ENCODE measurements at places on chromosomes 2 and 18. TPM values are rescaled to one million over a fixed set of nuclear protein-coding genes. Genes with fewer than 3 reads are reported as not detected.
A peak's percentile ranks its signal among the peaks of the same experiment; 100 is the strongest.

The PDE1A gene
- total RNA-seq: not detected

The UGT1A8 gene
- total RNA-seq: not detected

The LCT gene
- 0.08 TPM for total RNA-seq

The REG3A gene
- total RNA-seq: not detected

The GCKR gene
- total RNA-seq: not detected

The OTOF gene
- total RNA-seq: 22.2 TPM

The VIL1 gene
- total RNA-seq: not detected

The LINC00305 gene
- not detected for total RNA-seq

DNA sequence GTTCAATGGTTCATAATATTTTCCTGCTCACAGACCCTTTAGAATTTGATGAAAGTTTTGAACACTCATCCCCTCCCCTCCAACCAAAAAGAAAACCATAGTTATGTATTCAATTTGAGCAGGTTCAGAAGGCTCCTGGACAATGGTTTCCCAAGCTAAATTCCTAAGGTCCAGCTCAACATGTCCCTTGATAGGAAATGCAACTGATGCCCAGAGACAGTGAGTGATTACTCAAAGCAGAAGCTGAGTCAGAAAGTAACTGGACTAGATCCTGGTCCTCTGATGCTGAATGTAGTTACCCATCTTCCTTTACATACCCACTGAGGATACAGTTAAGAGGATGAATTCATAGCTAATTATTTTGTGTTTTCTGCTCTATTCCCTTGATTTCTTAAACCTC, 218.9 kb upstream of the NCKAP5 start:
- H3K27me3 ChIP-seq: peaks cover 4% of the 10 kb centered on the region
- H3K4me3 ChIP-seq: no peak overlapping the region
- H3K27ac ChIP-seq: no peak overlapping the region
- DNase-seq: no peak
- H3K36me3 ChIP-seq: no peaks in the 10 kb centered on the region

DNA sequence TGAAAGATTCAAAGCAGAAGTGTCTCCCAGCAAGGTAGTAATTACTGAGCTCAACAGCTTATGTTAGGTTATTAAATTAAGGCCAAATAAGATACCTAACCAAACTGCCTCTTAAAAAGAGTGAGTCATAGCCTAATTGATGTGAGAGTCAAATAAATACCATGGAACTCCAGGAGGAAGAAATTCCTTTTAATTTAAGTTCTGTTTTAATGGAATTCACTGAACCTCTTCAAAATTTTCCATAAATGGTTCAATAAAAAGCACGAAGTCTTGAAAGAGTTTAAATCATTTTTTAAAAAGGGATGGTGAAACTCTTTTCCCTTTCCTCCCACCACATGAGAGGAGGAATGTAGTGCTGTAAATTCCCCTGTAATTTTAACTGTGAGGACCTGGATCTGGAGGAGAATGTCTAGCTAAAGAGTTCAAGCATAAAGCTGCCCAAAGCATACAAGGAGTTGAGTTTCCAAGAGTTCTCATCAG, 180.8 kb upstream of the MMADHC start:
- H3K36me3 ChIP-seq: no peaks in the 10 kb centered on the region
- no peak overlapping the region for H3K4me3 ChIP-seq
- no peak overlapping the region for H3K27ac ChIP-seq
- no peak for DNase-seq

- no peak overlapping the region for H3K27ac ChIP-seq
- H3K27me3 ChIP-seq: peaks cover 14% of the 10 kb centered on the region
- H3K4me3 ChIP-seq: no peak overlapping the region
- H3K36me3 ChIP-seq: no peaks in the 10 kb centered on the region
- H3K4me1 ChIP-seq: peaks cover 1% of the 10 kb centered on the region
- no peak for DNase-seq
These were observed 200.6 kb downstream of the NRP2 start for GRCh38 chr2:205882806-205883425.

DNA sequence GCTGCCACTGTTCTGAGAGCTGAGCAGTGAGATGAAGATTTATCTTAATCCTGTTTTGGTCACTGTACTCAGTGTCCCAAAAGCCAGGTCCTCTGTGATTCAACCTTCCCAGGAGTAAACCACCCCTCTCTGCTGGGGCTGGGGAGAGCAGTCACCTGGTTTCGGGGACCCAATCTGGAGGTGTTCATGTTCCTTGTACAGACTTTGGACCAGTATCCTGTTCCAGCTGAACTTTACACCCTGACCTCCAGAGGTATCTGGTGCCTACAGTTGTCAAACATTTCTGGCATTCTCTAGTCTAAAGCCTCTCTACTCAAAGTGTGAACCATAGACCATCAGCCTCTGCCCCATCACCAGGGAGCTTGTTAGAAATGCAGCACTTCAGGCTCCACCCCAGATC, 22.1 kb downstream of the CERS6 start:
- no peak overlapping the region for H3K4me3 ChIP-seq
- no peaks in the 10 kb centered on the region for H3K4me1 ChIP-seq
- peaks cover 1% of the 10 kb centered on the region for H3K27me3 ChIP-seq
- DNase-seq: no peak

- peaks cover 18% of the 10 kb centered on the region for H3K27me3 ChIP-seq
- no peak for DNase-seq
- H3K4me1 ChIP-seq: no peaks in the 10 kb centered on the region
- no peak overlapping the region for H3K4me3 ChIP-seq
- no peak overlapping the region for H3K27ac ChIP-seq
- H3K36me3 ChIP-seq: no peaks in the 10 kb centered on the region
These were observed 178.9 kb downstream of the GFPT1 start for GRCh38 chr2:69208023-69208595.

DNA sequence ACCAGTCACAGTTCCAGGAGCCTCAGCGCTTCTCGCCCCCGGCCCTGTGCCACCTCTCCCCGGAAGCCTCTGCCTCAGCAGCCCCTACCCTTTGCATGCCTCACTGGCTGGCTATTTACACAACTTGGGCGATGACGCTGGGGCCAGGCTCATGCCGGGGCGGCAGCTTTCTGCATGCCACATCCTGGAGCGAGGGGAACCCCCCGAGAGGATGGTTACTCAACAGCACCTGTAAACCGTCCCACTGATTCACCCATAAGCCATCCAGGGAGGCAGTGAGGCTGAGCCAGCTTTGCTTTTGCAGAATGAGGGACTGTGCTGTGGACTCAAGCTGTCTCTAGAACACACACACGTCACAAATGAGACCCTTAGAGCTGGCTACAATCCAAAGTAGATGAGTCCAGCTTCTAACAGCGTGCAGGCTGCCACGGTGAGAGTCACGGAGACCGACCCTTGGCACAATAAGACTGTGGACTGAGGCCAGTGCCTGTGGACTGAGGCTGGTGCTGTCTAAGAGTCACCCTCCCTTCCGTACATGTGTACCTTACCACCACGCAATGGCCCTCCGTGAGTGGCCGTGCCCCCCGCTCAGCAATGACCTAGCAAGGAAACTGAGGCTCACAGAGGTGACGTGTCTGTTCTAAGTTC, 45.6 kb upstream of the ODC1 start:
- H3K27me3 ChIP-seq: peaks cover 38% of the 10 kb centered on the region
- H3K4me1 ChIP-seq: peaks cover 24% of the 10 kb centered on the region
- H3K27ac ChIP-seq: peak overlapping the region; percentile 68

- H3K27ac ChIP-seq: no peak overlapping the region
- H3K4me1 ChIP-seq: peaks cover 41% of the 10 kb centered on the region
- H3K4me3 ChIP-seq: no peak overlapping the region
- peaks cover 6% of the 10 kb centered on the region for H3K36me3 ChIP-seq
- no peak for DNase-seq
These were observed 81.1 kb upstream of the SLC39A10 start for GRCh38 chr2:195575879-195576401.

- peaks cover 52% of the 10 kb centered on the region for H3K4me1 ChIP-seq
- peaks cover 4% of the 10 kb centered on the region for H3K36me3 ChIP-seq
- H3K27ac ChIP-seq: no peak overlapping the region
- no peaks in the 10 kb centered on the region for H3K27me3 ChIP-seq
- no peak overlapping the region for H3K4me3 ChIP-seq
- DNase-seq: no peak
These were observed 34.3 kb downstream of the MAL start for GRCh38 chr2:95059656-95060370.

GRCh38 chr18:63293935-63294334, 25.6 kb downstream of the BCL2 start:
- H3K4me3 ChIP-seq: no peak overlapping the region
- peaks cover 74% of the 10 kb centered on the region for H3K4me1 ChIP-seq
- H3K36me3 ChIP-seq: peaks cover 80% of the 10 kb centered on the region
- no peak for DNase-seq
- H3K27me3 ChIP-seq: no peaks in the 10 kb centered on the region

DNA sequence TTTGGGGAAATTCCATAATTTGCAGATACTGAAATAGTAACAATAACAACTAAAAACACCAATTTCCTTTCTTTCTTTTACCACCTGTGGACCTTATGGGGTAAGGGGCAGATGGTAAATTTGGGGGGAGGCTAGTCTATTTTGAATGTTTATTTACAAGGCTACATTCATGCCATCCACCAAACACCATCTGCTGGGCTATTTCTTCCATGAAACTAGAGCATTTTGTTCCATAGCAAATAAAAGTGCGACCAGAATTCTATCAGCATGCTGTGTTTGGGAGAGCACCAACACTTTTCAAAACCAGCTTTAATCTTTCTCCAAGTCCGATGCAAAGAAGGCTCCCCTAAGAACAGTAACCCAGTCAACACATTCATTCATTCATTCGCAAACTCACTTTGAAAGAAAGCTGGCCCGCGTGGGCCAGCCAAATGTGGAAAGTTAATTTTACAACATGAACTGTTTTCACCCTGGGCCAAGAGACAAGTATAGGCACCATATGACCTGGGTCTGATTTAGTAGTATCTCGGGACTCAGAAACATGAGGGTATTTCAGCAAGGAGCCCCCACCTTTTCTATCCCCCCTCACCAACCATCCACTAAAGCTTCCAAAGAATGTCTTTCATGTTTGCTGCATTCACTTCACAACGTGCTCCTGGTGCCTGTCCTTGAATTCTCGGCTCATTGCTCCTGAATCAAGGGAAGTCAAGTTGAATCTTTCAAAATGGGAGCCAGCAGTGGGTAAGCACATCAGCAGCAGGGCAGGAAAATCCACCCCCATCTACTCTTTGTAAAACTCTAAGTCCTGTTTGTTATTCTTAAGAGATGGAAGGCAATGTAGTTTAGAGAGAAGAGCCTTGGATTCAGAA, 210.6 kb downstream of the C1D start:
- H3K36me3 ChIP-seq: no peaks in the 10 kb centered on the region
- no peaks in the 10 kb centered on the region for H3K4me1 ChIP-seq
- H3K27me3 ChIP-seq: peaks cover 3% of the 10 kb centered on the region
- no peak overlapping the region for H3K4me3 ChIP-seq
- no peak for DNase-seq

DNA sequence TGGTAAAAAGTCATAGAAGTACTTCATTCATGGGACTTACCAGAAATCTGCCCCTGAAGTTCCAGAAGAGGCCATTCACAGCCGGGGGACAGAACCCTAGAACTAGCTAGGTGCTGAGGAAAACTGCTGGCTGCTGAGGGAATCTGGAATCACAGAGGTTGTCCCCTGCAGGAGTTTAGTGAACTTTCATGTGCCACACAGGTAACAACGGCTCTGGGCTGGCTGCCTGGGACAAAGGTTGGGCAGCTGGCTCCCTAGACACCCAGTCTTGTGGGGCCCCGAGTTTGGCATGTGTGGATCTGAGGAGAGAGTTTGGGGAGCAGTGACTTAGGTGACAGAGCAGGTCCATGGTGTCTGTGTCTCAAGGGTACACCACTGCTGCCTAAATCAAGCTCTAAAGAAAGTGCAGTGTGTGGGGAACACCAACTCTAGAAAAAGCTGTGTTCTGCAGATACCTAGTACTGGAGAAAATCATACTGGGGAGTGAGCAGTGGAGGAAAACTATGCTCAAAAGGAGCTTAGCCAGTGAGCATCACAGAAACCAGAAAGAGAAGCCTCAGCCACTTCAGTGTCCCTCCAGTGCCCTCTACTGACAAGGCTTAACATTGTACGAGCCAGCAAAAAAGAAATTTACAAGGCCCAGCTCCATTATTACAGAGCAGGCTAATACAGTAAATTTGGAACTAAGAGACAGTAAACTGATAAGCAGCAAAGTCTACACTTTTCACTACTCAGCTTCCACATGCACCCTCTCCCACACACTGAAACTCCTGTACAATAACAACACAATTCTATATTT, 15.2 kb downstream of the GALNT3 start:
- H3K4me1 ChIP-seq: peaks cover 23% of the 10 kb centered on the region
- no peak for DNase-seq
- peaks cover 55% of the 10 kb centered on the region for H3K36me3 ChIP-seq
- no peaks in the 10 kb centered on the region for H3K27me3 ChIP-seq

- no peak overlapping the region for H3K4me3 ChIP-seq
- peaks cover 19% of the 10 kb centered on the region for H3K36me3 ChIP-seq
These were observed 42.3 kb downstream of the TTC21B start for GRCh38 chr2:165911231-165911630.

GRCh38 chr18:10852385-10853303, 296.7 kb downstream of the PIEZO2 start:
- no peak overlapping the region for H3K27ac ChIP-seq
- no peak overlapping the region for H3K4me3 ChIP-seq
- no peaks in the 10 kb centered on the region for H3K4me1 ChIP-seq
- peaks cover 23% of the 10 kb centered on the region for H3K27me3 ChIP-seq

GRCh38 chr2:127612111-127612822, 33.7 kb upstream of the GPR17 start:
- no peak for DNase-seq
- peaks cover 40% of the 10 kb centered on the region for H3K27me3 ChIP-seq
- H3K4me3 ChIP-seq: no peak overlapping the region

Measured in activated CD4-positive, alpha-beta memory T cell treated with anti-CD3 and anti-CD28 coated beads, Interleukin-2, amount 10 ng/mL, durations not matched to agents 7 days and 5 days (primary cell).